ENCODE measurements at places on chromosomes 5 and 9.

- DNase-seq: no peak
These were observed 25.3 kb upstream of the LTC4S start for GRCh38 chr5:179768326-179769085.

DNA sequence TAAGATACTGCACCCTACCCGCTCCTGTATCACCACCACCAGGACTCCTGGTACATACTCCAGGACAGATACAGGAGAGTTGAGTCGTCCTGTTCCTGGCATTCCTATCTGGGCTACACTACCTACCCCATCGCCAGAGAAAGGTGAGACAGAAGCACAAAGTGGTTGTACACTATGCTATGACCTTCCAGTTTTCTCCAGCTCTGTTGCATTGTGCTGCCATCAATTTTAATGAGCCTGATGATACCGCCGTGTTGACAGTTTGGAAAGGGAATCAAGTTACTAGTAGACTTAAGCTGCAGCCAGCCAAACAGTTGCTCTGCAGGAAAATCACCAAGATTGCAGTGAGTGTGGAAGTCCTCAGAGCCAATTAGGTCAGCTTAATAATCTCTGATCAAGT, 35.2 kb downstream of the ANP32B start:
- DNase-seq: no peak

DNA sequence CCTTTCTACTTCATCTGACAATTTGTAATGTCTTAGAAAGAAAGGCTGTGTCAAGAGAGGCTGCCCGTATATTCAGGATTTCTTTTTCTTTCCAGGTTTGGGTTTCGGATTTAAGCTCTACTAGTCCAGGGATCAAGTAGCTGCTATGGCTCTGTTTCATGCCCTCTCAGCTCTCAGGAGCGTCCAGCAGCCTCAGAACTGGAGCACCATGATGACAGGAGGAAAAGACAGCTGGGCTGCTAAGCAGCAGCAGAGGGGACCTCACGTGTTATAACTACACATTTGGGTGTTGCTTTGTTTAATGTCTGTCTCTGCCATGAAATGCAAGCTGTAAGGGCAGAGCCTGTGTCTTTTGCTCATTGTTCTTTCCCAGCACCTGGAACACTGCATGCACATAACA, 28.5 kb downstream of the TBC1D2 start:
- DNase-seq: no peak

- no peak for DNase-seq
These were observed 1.1 kb downstream of the CNOT6 start for GRCh38 chr5:180495292-180495691.

DNA sequence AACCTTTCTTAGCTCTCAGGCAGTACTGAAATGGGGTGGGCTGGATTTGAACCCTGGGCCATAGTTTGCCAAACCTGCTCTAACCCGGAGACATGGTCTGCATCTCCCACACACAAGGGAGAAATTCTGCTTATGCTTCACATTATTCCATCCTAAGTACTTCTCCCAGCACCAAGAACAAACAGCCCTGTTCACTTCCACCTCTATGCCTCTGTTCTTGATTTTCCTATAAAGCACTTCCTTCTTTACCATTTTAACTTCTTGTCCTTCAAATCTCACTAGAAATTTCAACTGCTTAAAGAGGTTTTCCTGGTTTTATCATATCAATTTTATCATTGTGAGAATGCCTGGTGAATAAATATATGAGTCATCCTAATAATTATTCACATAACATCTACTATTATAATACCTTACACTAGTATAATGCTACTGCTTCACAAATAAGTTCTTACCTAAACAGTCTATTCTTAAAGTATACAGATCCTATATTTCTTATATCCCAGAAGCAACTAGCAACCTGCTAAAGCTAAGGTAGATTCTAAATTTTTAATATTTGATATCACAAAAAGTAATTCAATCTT, 12.7 kb downstream of the FEM1C start:
- DNase-seq: no peak

GRCh38 chr9:37955781-37956422, 52.0 kb upstream of the SLC25A51 start:
- DNase-seq: no peak

GRCh38 chr9:100063185-100063584, 35.6 kb downstream of the ERP44 start:
- DNase-seq: no peak

DNA sequence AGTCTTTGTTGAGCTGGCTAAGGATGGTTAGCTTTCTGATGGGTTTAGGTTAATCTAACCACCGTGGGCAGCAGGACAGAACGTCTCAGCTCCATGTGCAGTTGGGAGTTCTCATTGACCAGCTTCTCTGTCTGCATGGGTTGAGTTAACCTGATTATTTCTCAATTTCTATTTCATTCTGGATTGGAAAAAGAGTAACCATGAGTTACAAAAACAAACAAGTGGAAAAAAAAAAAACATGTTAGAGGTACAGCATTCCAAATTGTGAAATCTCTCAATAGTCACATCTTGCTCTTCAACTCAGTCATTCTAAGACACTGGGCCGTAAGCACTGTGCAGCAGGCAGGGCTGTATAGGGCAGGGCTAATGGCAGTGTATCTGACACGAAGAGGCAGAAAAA, 343.7 kb upstream of the KLF4 start:
- no peak for DNase-seq

DNA sequence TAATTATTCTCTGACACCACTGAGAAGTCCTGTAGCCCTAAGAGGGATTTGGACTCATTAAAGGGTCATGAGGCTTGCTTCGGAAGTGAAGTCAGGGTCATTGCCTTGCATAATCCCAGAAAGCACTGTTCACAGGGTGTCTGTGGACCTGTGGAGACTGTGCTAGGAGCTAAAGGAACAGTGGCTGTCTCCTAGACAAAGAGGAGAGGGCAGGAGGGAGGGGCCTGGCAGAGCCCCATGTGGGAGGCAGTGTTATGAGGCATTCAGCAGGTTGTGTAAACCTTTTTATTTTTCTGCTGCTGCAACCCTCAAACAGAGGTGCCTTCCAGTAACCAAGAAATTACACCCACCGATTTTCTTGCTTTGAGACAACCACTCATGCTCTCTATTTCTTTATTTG, 3.3 kb downstream of the TMEM174 start:
- DNase-seq: no peak

DNA sequence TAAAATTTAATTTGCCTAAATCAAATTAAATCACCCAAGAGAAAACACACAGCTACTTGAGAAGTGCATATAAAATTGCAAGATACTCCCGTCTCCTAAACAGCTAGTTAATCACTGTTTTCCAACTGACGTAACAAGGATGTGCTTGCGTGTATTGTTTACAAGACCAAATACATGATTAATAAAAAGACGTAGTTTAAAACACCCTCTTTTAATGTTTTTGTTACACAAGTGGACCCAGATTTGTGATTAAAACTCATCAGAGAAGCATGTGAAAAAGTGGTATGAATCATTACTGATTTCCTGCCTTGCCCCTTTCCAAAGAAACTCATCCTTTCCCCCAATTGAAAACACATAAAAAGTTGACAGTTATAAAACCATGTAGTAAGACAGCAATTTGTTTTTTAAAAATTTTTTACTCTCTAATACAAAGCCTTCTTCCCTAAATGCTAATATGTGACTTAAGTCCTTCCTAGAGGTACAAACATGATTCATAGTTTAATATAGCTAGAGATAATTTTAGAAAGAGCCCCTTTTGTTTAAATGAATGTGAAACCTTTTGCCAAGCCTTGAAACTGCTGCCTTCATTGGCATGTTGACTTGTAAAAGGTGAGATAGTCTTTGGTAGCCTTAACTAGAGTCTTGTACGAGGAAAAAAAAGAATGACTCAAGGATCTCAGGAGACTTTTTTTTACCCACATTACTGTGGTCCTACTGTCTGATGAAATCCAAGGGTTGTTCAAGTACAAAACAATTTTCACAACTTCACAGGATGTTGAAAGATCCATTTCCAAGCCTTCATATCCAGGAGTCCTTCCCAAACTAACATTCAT, 61.4 kb upstream of the FST start:
- DNase-seq: no peak

GRCh38 chr9:136314944-136315343, 11.1 kb upstream of the CCDC187 start:
- DNase-seq: no peak

DNA sequence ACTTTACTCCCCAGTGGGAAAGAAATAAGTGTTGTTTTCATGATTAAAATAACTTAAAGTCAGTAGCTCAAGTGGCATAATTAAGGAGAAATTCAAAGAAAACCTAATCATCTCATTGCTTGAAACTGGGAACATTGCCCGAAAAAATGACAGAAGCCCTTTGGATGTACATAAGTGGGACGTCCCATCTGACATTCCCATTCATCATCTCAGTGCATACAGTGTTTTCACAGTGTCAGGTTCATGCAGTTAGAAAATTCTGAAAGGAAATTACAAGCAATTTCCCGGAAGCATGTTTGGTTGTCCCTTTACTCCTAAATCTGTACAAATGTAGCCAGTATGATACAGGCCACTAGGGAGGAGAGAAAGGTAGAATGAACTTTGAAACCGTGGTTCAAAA, 95.6 kb downstream of the ADAMTS16 start:
- no peak for DNase-seq

DNA sequence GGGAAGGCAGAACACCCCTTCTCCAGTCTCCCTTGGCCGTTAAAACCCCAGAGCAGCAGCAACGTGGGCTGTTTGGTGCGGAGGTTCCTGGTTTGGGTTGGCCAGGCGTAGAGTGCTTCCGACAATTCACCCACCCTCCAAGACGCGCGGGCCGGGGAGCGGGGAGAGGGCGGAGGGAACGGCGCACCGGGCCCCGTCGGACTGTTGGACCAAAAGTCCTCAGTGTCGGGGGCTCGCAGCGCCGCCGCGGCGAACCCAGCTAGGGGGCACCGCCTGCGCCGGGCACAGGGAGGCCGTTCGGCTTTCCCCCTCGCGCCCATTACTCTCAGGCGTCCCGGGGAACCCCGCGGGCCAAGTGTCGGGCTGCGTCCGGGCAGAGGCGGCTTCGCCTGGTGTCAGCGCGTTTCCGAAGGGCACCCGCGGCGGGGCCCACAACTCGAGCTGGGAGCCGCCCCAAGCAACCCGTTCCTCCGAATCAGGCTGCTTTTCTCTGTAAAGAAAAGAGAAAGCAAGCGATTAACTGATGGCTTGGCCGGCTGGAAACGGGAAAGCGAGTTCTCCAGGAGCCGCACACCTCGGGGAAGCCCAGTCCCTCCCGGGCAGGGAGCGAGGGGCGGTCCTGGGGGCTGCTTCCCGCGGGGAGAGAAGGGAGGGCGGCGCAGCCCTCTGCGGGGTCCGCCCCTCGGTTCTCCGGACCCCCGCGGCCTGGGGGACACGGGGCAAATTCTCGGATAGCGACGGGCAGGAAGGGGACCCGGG, 145.5 kb downstream of the ERCC6L2 start:
- peak; percentile 37 for DNase-seq

GRCh38 chr9:135065151-135065550, 22.3 kb upstream of the OLFM1 start:
- no peak for DNase-seq

DNA sequence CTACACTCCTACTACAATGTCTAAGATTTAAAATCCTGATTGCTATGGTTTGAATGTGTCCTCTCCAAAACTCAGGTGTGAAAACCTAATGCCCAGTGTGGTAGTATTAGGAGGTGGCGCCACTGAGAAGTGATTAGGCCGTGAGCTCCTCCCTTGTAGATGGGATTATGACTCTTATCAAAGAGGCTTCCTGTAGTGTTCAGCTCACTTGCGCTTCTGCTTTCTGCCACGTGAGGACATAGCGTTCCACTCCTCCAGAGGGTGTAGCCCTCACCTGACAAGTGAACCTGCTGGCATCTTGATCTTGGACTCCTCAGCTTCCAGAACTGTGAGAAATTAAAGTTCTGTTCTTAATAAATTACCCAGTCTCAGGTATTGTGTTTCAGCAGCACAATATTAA, 33.0 kb upstream of the WHRN start:
- DNase-seq: peak; percentile 48

GRCh38 chr5:137822158-137822764, 45.4 kb upstream of the MYOT start:
- no peak for DNase-seq

- DNase-seq: no peak
These were observed 15.8 kb downstream of the MRPL22 start for GRCh38 chr5:154956712-154957111.

- DNase-seq: no peak
These were observed 95.0 kb upstream of the ACTBL2 start for GRCh38 chr5:57577432-57578175.

DNA sequence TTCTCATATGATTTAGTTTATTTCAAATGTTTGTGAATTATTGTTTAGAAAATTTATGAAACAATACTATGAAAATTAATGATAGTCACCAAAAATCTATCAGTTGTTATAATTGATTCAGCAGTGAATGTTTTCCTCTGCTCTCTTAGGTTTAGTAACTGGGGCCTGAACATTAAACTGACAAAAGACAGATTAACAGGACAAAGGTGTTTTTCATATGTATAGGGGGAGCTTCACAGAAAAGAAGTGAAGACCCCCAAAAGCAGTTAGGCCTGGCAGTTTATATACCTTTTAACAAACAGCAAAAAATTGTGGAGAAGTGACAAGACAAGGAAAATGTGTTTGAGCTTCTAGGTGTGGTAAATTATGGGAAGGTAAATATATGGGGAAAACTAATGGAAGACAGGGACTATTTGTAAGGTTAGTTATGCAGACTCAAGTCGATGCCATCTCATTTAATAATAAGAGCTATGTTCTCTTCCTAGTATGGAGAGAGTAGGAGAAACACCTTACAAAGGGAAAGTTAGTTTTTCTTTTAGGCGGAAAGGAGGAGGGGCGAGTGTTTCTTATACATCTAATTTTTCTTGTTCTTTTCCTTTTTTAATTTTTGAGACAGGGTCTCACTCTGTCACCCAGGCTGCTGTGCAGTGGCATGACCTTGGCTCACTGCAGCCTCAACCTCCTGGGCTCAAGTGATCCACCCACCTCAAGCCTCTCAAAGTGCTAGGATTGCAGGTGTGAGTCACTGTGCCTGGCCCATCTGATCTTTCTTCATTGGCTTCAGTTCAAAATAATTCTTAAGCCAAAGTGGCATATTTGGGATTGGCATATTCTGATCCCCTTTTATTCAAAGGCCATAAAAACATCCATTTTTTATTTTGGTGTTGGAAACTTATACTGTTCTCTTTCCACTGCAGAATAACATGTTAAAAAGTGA, 77.8 kb downstream of the C9orf153 start:
- no peak for DNase-seq

- no peak for DNase-seq
These were observed 2.6 kb downstream of the TCF7 start for GRCh38 chr5:134116789-134117761.

- DNase-seq: no peak
These were observed 306.3 kb downstream of the FER start for GRCh38 chr5:109053995-109054417.

DNA sequence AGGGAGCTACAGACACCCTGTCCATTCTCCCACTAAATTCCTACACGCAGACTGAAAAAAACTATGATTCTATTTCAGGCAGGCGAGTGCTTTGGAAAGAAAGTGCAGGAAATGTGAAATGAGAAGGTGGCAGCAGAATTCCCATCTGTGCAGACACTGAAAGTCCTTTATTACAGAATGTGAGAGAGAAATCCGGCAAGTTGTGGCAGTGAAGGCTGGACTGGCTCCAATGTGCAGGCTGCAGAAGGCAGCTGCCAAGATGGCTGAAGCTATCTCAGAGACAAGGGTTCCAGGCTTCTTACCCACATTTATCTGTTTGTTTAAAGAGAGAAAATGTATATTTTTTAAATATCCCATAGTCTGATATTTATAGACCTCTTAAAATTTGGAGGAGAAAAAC, 161.8 kb upstream of the VLDLR start:
- DNase-seq: no peak

- DNase-seq: peak; percentile 45
These were observed 122.7 kb upstream of the LMX1B start for GRCh38 chr9:126490871-126491567.
